Activated CD8-positive, alpha-beta memory T cell treated with anti-CD3 and anti-CD28 coated beads, Interleukin-2, amount 10 ng/mL, durations not matched to agents 7 days and 5 days (primary cell): ENCODE measurements at places on chromosomes 2 and 18. TPM values are rescaled to one million over a fixed set of nuclear protein-coding genes. Genes with fewer than 3 reads are reported as not detected.

- H3K36me3 ChIP-seq, result no peaks in the 10 kb centered on the region
- H3K4me1 ChIP-seq, result peaks cover 4% of the 10 kb centered on the region
- no peak for DNase-seq
- H3K27ac ChIP-seq, result no peak overlapping the region
Measured at GRCh38 chr2:68125821-68126220, 31.9 kb upstream of the PNO1 start.

DNA sequence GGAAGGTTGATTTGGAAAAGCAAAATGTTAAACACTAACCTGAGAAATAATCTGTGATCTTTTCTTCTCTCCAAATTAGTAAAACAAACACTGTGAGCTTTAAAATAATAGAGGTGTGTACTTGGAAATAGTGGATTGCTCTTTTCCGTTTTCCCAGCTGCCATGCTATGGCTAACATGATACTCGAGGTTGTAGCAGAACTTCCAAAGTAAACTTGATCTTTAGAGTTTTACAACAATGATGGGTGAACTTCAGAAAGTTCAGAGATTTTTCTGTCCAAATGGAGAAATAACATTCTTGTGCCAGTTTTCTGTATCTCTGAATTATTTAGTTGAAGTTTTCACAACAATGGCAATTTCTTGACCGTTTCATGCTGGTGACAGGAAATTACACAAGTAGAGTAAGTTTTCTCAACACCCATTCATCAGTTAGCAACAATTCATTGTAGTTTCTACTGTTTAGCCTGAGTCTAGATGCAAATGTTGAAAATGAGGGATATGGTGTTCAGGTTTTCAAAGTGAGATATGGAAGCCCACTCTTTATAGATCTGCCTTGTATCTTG lies 135.3 kb upstream of the CTAGE1 start:
- H3K4me1 ChIP-seq, result no peaks in the 10 kb centered on the region
- peaks cover 23% of the 10 kb centered on the region for H3K27me3 ChIP-seq
- no peak overlapping the region for H3K4me3 ChIP-seq
- no peak overlapping the region for H3K27ac ChIP-seq
- no peak for DNase-seq

DNA sequence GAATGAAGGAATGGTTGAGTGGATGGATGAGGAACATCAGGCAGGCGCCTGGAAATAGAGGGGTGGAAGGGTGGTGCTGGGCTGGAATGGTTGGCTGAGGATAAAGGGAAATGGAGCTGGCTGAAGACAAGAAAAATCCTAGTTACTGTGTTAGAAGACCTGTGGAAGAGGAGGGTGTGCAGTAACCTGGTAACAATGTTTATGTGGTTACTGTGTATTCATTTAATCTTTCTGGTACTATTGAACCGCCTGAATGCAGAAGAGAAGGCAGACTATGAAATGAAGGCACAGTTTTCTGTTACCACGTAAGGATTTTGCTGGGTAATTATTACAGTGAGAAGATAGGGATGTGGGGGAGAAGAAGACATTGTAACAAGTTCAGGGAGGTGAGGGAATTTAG lies 110.3 kb upstream of the MGAT5 start:
- no peaks in the 10 kb centered on the region for H3K27me3 ChIP-seq
- DNase-seq, result no peak
- H3K27ac ChIP-seq, result no peak overlapping the region

- H3K36me3 ChIP-seq, result no peaks in the 10 kb centered on the region
- no peak for DNase-seq
- H3K4me3 ChIP-seq, result no peak overlapping the region
- peaks cover 31% of the 10 kb centered on the region for H3K27me3 ChIP-seq
- H3K27ac ChIP-seq, result no peak overlapping the region
Measured at GRCh38 chr2:60596411-60596810, 43.0 kb upstream of the BCL11A start.

ANKRD53 gene
- total RNA-seq, result not detected

SOCS6 gene
- total RNA-seq, result 2.4 TPM

CLHC1 gene
- total RNA-seq, result 11.5 TPM
